RPMI7951 (cell line): ENCODE measurements at places on chromosomes 6 and 20.

DNA sequence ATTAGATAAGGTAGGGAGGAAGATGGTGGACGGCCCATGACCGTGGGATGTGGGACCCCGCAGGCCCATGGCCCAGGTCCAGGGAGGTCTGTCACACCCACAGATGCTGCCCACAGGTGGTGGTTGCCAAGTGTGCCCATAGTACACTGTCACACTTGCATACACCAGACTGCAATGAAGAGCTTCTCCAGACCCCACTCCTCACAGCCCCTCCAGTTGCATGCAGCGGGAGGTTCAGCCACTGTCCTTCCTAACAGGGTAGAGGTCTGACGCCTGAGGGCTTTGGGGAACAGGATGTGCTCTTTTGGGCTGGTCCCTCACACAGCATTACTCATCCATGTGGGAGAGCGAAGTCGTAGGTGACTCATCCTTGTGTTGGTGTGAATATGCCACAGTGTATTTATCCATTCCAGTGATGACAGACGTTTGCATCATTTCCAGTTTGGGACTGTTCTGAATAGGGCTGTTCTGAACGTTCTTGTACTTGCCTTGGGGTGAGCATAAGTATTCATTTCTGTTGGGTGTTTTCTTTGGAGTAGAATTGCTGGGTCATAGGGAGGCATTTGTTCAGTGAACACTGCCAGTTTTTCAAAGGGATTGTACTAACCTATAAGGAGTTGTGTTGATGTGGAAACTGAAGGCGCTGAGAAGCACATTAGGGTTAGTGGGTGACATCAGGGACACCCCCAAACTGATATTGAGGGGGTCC is 10.1 kb upstream of the PYGB start:
- peak; percentile 100 for DNase-seq

- no peak for DNase-seq
These were observed 1.0 kb upstream of the LY6G6D start for GRCh38 chr6:31713991-31714684.

DNA sequence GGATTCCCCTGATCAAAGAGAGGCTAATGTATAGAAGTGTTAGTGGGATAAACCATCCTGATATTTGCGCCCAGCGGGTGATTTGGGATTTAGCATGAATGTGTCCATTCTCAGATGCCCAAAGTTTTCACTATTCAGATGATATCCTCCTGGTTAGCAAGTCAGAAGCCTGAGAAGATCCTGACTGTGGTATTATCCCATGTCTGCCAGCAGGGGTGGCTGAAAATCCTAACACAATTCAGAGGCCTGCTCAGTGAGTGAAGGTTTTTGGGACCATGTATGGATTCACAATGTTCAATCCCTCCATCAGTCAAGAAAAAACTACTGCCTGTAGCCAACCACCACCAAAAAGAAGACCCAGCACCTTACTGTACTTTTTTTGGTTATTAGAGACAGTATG is 34.1 kb upstream of the SPACA1 start:
- DNase-seq = no peak

- no peak for DNase-seq
These were observed 32.8 kb downstream of the ERMARD start for GRCh38 chr6:169783971-169784820.

- DNase-seq = peak; percentile 36
These were observed 107.4 kb downstream of the SULF2 start for GRCh38 chr20:47677635-47678453.
